Left lobe of liver (tissue), 2 donors: ENCODE measurements at places on chromosomes 12 and 14. TPM values are rescaled to one million over a fixed set of nuclear protein-coding genes. Genes with fewer than 3 reads are reported as not detected.

The OR6C2 gene
- total RNA-seq: not detected

The CCDC177 gene
- 0.08 TPM for total RNA-seq

The PAPLN gene
- total RNA-seq: 1.9 TPM

The TMBIM6 gene
- 1,081 TPM for total RNA-seq

The RFX4 gene
- total RNA-seq: not detected

The AKAP3 gene
- total RNA-seq: 1.6 TPM

The LIN7A gene
- 9.5 TPM for total RNA-seq

The TOMM20L gene
- total RNA-seq: not detected

The PTGDR gene
- total RNA-seq: 0.15 TPM

The KRT83 gene
- not detected for total RNA-seq

The KRT75 gene
- total RNA-seq: not detected

The HEBP1 gene
- 86.6 TPM for total RNA-seq

The NR4A1 gene
- 5.4 TPM for total RNA-seq

The PLA2G1B gene
- 3.0 TPM for total RNA-seq

The ARID2 gene
- total RNA-seq: 9.4 TPM

The PTGES3 gene
- total RNA-seq: 72.1 TPM

The AQP2 gene
- total RNA-seq: not detected

The SLC25A47 gene
- 191 TPM for total RNA-seq

The JPH4 gene
- 0.10 TPM for total RNA-seq

The NUDT14 gene
- 11.5 TPM for total RNA-seq

The DAO gene
- total RNA-seq: 65.3 TPM

The LPAR5 gene
- 0.88 TPM for total RNA-seq

The MANSC4 gene
- not detected for total RNA-seq

The FOXM1 gene
- total RNA-seq: 0.86 TPM

The SMIM41 gene
- not detected for total RNA-seq

The NKX2-1 gene
- total RNA-seq: 0.10 TPM

The ARHGEF40 gene
- total RNA-seq: 41.9 TPM

The BCL11B gene
- 0.43 TPM for total RNA-seq

The ATN1 gene
- total RNA-seq: 22.0 TPM

The IL26 gene
- not detected for total RNA-seq

The MDGA2 gene
- total RNA-seq: not detected

The TBC1D30 gene
- 2.1 TPM for total RNA-seq

The MRPS35 gene
- total RNA-seq: 32.1 TPM

The ARF6 gene
- 20.9 TPM for total RNA-seq

The LMNTD1 gene
- total RNA-seq: not detected

The CCDC196 gene
- 4.0 TPM for total RNA-seq

The TGFB3 gene
- total RNA-seq: 5.5 TPM

The TAS2R9 gene
- not detected for total RNA-seq

The SMCO2 gene
- total RNA-seq: not detected

The POTEG gene
- total RNA-seq: not detected

The CMAS gene
- total RNA-seq: 41.1 TPM

The PMCH gene
- total RNA-seq: not detected

The FAM90A1 gene
- not detected for total RNA-seq

The CNTN1 gene
- total RNA-seq: 0.60 TPM

The EIF2S3B gene
- 0.20 TPM for total RNA-seq

The ATP23 gene
- total RNA-seq: 4.0 TPM

The KRT3 gene
- total RNA-seq: not detected

The INHBC gene
- 51.9 TPM for total RNA-seq
